ENCODE measurements at places on chromosomes 1 and 21. TPM values are rescaled to one million over a fixed set of nuclear protein-coding genes. Genes with fewer than 3 reads are reported as not detected.

ANKRD45 gene
- 0.23 TPM for total RNA-seq

KRTAP19-3 gene
- total RNA-seq, result not detected

KRTAP12-2 gene
- not detected for total RNA-seq

OR14A2 gene
- not detected for total RNA-seq

IQGAP3 gene
- total RNA-seq, result 43.6 TPM

GPX7 gene
- total RNA-seq, result 12.7 TPM

NUDT4B gene
- total RNA-seq, result 30.9 TPM

PTCH2 gene
- 0.11 TPM for total RNA-seq

RXFP4 gene
- total RNA-seq, result not detected

FABP3 gene
- not detected for total RNA-seq

TNNT2 gene
- not detected for total RNA-seq

GJA9 gene
- total RNA-seq, result not detected

ADSS2 gene
- total RNA-seq, result 61.5 TPM
